ENCODE measurements at places on chromosomes 4 and X.

DNA sequence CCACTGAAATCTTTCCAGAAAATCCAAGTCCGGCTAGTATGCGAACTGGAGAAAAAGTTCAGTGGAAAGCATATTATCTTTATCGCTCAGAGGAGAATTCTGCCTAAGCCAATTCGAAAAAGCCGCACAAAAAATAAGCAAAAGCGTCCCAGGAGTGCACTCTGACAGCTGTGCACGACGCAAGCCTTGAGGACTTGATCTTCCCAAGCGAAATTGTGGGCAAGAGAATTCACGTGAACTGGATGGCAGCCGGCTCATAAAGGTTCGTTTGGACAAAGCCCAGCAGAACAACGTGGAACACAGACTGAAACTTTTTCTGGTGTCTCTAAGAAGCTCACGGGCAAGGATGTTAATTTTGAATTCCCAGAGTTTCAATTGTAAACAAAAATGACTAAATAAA, 34.4 kb downstream of the STX18 start:
- no peak for DNase-seq

DNA sequence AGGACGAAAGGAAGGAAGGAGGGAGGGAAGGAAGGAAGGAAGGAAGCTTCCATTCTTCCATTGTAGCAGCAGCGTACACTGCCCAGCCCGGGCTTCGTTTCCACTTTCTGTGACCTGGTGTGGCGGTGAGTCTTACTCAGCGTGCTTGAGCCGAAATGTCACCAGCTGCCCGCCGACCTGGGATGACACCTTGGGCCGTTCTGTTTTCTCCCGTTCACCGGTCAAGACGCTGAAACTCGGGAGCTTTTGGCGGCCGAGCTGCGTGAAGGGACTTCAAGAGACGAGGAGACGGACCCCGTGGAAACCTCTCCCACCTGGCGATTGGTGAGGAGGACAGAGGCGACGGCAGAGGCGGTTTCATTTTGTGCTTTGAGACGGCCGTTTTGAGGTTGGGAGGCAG, 47.1 kb upstream of the PPP2R3B start:
- DNase-seq: no peak

DNA sequence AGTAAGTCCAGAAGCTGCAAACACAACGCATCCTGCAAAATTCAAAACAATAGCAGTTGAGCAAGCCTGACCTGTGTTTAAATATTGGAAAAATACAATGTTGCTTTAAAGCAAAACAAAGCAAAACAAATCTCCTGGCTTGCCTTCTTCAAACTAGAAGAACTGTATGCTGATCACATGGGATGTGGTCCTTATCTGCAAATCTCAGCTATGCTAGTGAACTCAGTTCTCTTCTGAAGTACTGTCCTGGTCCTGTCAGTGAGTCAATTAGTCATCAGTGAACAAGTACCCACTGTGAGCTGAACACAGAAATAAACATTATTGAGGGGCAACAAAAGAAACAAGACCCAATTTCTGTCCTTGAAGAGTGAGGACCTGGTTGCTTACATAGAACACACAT, 522.5 kb downstream of the SMARCA1 start:
- DNase-seq: no peak

DNA sequence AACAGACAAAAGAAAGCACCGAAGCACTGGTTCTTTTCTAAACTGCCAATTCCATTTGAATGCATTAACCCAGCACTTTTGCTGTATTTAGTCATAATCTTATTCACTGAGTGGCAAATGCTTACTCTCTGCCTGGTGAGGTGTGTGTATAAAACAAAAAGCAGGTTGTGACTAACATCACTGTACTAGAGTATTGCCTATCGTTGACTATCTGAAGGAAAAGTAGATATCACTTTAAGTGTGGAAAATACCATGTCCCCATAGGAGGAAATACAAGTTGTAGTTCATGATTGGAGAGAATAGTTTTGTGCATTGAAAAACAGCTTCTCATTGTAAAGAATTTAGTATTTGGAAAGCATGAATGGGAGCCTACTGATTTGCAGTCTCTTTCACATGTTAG, 2.7 kb downstream of the PDLIM5 start:
- DNase-seq: no peak

GRCh38 chrX:128458888-128459287, 406.7 kb upstream of the ACTRT1 start:
- no peak for DNase-seq

DNA sequence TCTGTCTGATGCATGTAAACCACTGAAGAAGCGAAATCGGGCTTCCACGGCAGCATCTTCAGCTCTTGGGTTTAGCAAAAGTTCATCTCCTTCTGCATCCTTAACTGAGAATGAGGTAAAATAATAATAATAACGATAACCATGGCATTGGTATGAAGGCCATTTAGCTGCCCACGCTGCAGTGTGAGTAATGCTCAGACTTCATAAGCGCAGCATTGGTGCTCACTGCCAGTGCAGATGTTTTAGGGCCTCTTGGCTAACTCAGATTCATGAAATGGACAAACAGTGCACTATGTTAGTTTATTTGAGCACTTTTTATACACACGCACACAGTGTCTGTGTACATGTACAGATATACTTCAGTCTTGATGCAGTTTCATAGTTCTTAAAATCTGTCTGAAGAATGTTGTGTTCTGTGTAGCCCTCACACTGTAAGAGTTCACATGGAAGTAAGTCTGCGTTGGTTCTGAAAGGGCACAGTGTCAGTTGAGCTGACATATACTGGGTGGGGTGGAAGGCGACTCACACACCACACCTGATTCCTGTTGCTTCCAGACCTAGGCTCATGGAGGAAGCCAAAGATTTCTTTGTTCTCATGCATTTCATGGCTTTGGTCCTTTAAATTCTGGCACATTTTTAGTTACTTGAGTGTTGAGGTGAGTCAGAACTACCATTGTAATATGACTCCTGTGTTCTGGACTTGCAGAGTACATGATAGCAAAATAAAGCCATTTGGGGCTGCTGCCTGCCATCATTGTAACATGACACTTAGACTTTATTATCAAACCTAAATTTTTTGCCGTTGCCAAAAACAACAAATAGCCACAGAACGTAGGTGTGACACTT, 68.7 kb downstream of the NSD2 start:
- peak; percentile 66 for DNase-seq

GRCh38 chr4:53928825-53929224, 135.6 kb downstream of the CHIC2 start:
- DNase-seq: peak; percentile 68

DNA sequence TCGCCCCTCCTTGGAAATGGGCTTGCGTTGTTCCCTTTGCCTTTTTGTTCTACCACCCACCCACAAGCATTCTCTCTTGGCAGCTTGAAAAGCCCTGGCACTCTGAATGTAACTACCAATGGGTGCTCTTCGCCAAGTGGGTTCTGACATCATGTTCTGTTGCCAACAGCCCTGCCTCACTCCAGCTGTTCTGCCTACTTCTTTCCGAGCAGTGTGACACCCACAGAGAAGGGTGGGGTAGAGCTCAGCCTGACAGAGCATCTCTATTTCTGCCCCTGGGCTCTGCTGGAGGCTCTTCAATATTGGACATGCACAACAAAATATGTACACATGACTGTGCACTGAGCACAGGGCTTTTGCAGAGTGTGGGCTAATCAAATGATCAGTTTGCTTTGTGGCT, 15.6 kb upstream of the EXOSC9 start:
- DNase-seq: no peak

DNA sequence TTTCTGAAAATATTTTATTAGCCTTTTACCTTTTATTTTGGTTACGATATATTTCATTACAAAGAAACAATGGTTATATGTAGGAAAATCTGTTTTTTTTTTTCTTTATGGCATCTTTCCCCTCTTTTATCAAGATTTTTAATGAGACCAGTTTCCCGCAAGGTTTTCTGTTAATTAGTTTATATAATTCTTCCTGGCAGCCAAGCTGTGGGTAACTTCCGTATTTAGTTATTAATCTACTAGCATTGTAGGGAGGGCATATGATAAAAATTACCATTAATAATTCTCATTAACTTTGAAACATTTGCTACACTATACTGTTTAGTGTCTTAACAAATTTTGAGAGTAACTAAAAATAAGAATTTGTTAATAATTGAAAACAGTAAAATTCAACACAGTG, 181.1 kb upstream of the GPRIN3 start:
- no peak for DNase-seq

DNA sequence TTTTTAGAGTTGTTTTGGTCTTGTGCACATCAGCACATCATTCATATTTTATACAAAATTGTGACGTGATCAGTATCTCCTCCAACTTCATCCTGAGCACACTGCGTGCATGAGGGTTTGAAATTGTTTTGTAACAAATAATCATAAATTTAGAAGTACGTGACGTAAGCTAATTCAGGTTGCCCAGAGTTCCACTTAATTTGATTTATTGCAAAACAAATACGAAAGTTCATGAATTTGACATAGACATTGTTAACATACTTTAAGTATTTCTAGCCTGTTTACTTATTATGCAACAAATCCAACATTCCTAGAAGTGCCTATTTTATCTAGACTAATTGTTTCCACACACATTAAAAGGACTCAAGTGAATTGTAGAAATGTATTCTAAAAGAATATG, 48.3 kb downstream of the MAP7D3 start:
- DNase-seq: peak; percentile 66

DNA sequence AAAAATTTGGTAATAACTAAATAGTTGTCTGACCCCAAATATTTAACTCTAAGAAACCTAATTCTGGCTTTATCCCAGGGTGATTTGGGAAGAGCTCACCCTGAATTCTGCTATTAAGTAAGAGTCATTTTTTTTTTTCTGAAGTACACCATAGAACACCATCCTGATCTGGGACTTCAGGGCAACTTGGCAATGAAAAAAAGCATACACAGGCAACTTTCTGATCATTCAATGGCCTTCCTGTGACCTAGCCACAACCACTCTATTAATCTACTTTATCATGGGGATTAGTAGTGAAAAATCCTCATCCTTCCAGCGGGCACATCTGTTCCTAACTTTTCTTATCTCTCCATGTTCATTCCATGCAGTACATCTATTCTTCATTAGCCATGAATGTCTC, 333.2 kb upstream of the MAD2L1 start:
- no peak for DNase-seq

DNA sequence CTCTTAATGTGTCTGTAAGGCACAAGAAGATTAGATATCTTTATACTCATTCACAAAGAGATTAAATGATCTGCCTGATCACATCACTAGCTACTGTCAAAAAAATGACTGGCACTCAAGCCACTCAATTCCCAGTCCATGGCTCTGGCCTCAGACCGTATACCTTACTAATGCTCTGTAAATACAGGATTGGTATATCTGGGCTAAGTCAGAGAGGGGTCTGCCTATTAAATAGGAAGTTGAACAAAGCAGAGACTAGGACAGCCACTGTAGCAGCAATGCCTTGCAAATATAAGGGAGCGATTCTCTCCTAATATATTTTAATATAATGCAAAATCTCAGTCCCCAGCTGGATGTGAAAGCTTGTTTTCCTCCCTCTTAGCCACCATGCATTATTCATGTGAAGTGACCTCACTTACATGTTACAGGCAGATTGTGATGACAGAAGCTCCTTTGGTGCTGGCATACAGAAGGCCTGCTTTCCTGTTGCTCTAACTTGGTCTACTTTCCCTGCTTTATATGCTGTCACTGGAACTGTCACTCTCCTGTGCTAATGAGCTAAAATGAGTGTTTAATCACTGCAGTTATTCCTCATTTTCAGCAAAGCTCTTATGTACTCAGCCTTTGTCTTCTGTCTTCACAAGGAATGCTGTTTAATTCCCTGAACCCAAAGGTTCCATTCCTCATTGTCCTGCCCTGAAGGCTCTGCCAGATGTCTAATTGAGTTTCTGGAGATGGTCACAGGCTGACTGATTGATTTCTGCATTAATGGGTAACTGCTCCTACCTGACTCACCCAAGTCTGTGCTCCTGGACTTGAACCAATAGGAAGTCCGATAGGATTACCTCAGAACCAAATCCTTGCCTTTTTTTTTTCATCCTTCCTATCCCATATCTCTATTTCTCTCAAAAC, 578.2 kb downstream of the KLHL13 start:
- DNase-seq: no peak

DNA sequence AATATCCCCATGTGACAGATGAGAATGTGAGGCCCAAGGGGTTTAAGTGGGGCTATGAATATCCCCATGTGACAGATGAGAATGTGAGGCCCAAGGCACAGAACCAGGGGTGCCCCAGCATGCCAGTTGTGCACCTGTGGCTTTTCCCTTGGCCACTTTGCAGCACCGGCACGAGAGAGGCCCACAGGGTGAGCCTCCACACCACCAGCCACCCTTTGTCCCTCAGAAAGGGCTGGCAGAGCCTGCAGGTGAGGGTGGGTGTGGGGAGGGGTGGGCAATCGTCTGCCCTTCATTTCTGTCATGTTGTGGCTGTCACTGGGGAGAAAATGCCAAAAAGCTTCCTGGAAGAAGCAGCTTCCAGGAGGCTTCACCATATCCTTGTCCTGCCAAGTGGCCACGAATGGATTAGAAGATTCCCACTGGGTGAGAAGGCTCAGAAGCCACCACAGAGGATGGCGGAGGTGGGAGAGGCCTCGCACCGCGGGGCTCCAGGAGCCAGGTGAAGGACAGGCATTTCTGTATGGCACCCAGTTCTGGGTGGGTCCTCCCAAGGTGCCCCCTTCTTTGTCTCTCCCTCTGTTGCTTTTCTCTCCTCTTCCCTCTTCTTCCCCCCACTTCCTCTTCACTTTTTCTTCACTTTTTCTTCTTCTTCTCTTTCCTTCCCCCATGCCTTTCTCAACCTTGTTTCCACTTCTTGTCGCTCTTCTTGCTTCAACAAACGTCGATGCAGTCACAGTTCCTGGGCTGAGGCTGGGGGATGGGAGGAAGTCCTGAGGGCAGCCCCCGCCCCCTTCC, 469 bp upstream of the GPR78 start:
- DNase-seq: no peak

GRCh38 chr4:48781968-48782367, 1.9 kb upstream of the FRYL start:
- DNase-seq: no peak

- DNase-seq: no peak
These were observed 56.7 kb downstream of the RAPGEF2 start for GRCh38 chr4:159159611-159160010.

DNA sequence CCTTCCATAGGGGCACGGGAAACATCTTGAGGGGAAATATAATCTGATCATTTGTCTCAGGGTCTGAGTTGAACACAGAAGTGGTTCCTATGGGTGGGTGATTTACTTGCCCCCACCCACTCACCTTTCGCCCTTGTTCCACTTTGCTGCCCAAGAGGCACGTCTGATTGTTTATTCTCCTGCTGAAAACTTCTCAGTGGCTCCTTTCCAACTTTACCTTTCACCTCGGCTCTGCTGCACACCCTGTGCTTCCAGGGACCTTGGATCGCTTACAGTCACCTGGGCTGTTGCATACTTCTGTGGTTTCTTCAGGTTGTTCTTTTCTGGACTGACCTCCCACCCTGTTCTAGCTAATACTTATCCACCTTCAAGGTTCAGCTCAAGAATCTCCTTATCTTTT, 213.4 kb upstream of the JADE1 start:
- DNase-seq: no peak

DNA sequence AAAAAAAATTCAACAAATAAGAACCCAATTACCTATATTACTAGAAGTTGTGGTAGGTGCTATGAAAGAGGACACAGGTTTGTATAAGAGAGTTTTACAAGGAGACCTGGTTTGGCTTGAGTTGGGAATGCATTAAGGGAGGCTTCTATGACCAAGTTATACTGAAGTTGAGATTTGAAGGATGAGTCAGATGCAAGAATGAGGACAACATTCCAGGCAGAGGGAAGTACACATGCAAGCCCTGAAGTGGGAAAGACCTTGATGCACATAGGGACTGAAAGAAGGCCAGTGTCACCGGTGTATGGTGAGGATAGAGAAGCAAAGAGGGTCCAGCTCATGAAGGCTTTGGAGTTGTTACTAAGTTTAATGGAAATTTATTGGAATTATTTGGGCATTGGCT, 52.2 kb downstream of the ANK2 start:
- no peak for DNase-seq
